G401 (cell line): ENCODE measurements at places on chromosomes 3 and 15. TPM values are rescaled to one million over a fixed set of nuclear protein-coding genes. Genes with fewer than 3 reads are reported as not detected.

DNA sequence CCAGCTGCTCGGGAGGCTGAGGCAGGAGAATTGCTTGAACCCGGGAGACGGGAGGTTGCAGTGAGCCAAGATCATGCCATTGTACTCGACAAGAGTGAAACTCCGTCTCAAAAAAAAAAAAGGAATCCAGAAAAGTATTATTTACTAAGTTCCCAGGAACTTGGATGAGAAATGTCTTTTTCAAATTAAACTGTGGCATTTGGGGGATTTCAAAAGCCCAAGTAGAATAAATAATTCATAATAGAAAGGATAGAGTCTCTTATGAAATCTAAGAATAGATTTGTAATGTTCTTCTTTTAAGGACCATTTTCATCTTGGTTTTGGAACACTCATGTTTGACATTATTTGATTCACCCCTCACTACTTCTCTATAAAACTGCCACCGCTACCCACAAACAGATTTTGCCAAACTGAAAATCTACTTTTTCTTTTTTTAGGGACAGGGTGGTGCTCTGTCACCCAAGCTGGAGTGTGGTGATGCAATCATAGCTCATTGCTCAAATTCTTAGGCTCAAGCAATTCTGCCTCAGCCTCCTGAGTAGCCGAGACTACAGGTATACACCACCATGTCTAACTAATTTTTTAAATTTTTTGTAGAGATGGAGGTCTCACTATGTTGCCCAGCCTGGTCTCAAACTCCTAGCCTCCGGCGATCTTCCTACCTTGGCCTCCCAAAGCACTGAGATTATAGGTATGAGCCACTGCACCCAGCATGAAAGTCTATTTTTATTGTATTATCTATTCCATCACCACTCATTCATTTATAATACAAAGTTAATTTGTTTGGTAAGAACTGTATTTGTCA lies 99.3 kb downstream of the SENP2 start:
- no peak for DNase-seq

GRCh38 chr3:186184021-186184420 lies 75.1 kb upstream of the ETV5 start:
- DNase-seq, result no peak

- no peak for DNase-seq
Measured at GRCh38 chr3:188901671-188902287, 270.0 kb upstream of the TPRG1 start.

GRCh38 chr3:52086976-52087663 lies 30.7 kb upstream of the DUSP7 start:
- no peak for DNase-seq

DNA sequence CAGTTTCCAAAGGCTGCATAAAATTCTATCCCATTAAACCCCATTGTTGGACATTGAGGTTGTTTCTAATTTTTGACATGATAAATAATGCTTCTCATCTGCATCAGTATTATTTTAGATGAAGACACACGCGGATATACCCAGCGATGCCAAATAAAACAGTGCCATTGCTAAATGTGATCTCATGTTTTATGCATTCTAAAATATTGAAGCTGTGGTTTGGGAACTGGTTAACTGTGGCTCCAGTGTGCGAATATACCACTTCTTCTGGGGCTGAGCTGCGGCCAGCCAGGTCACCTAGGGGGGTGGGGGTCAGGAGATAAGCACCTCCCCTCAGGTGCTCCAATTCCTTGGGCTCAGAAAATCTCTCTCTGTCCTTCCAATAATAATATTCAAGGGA lies 230.0 kb downstream of the ADAMTS9 start:
- DNase-seq, result no peak

- DNase-seq, result no peak
Measured at GRCh38 chr3:46350262-46350565, 3.7 kb upstream of the CCR2 start.

GRCh38 chr3:63333815-63334214 lies 55.7 kb downstream of the SYNPR start:
- DNase-seq, result peak; percentile 47

DNA sequence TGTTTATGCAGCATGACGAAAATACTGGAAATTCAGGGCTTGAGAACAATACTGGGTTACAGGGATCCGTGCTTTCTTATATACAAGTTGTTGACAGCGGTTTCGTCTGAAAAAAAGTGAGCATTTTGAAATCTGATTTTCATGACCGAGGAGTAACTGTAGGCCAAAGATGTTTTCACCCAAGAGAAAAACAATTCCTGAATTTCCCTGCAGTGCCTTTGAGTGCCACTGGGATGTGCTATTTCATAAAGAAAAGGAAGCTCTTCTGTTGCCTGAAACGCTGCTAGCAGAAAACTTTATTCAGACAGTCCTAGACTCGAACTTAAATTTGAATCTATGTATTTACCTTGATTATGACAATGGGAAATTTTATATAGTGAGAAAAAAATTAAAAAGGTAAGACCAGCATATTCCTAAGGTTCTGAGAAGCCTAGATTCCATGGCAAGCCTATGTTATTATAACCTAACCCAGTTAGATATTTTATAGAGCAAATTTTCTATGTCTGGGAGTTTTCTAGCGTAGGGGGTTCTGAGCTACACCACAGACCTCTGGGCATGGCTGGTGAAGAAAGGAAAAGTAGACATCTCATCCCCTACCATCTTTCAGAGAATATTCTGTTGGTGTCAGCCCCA lies 30.2 kb downstream of the KCNAB1 start:
- peak; percentile 85 for DNase-seq

- no peak for DNase-seq
Measured at GRCh38 chr3:11605398-11605797, 38.3 kb downstream of the VGLL4 start.

GRCh38 chr15:50127255-50127777 lies 8.3 kb upstream of the ATP8B4 start:
- DNase-seq, result no peak

- no peak for DNase-seq
Measured at GRCh38 chr3:161890147-161890625, 393.6 kb downstream of the OTOL1 start.

- DNase-seq, result no peak
Measured at GRCh38 chr3:194072097-194072428, 63.9 kb upstream of the HES1 start.

- no peak for DNase-seq
Measured at GRCh38 chr15:90862487-90862886, 5.9 kb upstream of the FURIN start.

DNA sequence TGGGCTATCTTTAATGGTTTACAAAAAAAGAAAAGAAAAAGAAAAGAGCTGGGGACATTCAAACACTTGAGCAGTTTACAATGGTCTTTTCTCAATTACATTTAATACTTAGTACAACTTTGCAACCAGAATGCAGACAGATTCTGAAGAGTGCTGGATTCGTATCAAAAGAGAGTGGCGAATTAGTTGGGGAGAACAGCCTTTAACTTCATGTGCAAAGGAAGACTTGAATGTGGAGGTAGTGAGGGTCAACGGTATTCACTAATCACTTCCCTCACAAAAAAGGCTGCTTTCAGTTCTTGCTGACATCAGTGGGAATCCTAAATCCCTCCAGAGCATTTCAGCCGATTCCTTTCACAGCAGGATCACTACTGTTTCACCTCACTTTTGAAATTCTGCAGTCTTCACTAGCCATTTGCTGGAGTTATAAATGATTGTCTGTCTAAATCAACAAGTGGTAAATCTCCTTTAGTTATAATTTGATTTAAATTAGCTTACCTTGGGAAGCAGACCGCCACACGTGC lies 323.0 kb upstream of the SEMA6D start:
- no peak for DNase-seq

- no peak for DNase-seq
Measured at GRCh38 chr3:36482256-36482655, 102.0 kb downstream of the STAC start.

Gene COLQ
- 0.17 and 0.68 TPM in 2 replicates for total RNA-seq

Gene MYL3
- total RNA-seq, result 5.8 and 7.4 TPM in 2 replicates

Gene MCTP2
- not detected in 2 replicates for total RNA-seq

Gene PPARG
- not detected in 2 replicates for total RNA-seq

Gene TRPM1
- 3.2 TPM in 1 of 2 replicates, not detected in the other for total RNA-seq

Gene SLC15A2
- 0.07 TPM in 1 of 2 replicates, not detected in the other for total RNA-seq

Gene MOBP
- total RNA-seq, result not detected in 2 replicates
